ENCODE measurements at places on chromosomes 4 and X.

DNA sequence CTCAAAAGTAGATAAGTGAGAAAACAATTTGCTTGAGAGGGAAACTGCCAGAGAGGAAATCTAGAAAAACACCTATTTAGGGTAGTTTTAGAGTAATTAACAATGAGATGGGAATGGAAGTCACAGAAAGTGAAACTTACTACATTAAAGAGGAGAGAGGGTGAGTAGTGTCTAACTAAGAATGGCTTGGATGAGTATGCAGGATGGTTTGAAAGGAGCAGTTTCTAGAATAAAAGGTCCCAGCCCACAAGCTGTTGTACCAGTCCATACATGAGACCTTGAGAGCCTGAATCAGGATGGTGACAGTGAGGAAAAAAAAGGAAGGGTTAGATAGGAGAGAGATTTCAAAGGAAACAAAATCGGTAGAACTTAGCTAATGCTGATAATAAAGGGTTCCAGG is 1.3 kb downstream of the GAR1 start:
- no peak for DNase-seq

GRCh38 chrX:94065091-94065490 is 391.1 kb downstream of the FAM133A start:
- no peak for DNase-seq

GRCh38 chrX:67953658-67954057 is 409.8 kb downstream of the AR start:
- DNase-seq = no peak

DNA sequence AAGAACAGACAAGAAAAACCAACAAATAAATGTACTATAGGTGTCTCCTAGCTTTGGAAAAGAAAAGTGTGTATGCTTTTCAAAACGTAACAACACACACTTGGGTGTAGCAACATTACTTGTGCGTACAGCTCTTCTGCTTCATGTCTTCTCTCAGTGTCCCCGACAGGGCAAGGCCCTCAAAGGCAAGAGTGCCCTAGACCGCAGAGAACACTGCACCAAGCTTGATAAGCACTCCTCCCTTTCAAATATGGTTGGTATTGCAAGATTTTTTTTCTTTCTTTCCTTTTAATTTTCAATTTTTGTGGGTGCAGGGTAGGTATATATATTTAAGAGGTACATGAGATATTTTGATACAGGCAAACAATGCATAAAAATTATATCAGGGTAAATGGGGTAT is 106.8 kb downstream of the EIF4E start:
- DNase-seq = no peak

DNA sequence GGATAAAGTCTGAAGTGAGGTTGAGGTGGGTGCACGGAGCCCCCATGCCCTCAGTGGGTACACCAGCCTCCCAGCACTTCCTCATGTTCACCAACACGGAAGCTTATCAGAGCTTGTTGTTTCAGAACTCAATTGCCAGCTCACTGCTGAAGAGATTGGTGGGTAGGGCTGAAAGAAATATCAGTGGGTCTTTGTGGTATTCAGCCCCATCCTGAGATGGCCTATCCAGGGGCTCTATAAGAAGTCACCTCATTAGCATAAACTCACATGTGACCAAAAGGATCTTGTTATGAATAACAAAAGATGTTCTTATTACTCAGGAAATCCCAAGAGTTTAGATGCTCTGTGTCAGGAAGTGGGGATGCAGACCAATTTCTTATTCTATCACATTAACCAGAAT is 177.3 kb downstream of the ARHGAP10 start:
- no peak for DNase-seq

DNA sequence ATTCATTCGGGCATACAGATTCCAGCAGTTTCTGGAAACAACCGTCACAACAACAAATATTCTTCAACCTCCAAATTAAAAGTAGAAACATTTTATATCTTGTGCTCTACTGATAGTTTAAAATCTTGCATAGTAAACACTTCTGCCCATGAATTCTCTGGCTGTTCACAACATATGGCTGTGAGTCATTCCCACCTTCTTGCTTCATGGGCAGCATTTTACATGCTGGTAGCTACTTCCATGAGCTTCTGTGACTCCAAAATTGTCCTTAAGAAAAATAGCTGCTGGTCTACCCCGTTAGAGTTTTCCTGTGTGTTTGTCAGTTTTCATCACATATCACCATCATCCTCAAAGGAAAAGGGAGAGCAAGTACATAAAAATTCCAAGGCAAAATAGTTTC is 22.7 kb downstream of the PNPLA4 start:
- DNase-seq = no peak

DNA sequence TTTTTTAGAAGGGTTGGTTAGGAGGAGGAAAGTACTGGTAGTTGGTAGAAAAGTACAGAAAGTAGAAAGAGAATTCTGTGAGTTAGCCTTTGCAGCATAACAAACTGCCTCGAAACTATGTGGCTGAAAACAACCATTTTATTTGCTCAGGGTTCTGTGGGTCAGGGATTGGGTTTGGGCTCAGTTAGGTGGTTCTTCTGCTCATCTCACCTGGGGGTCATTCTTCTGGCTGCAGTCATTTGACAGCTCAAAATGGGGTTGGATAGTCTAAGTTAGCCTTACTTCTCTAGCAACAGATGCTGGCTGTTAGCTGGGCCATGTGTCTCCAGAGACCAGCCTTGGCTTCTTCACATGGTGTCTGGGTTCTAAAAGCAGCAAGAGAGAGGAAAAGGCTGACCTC is 119.4 kb downstream of the SMIM20 start:
- no peak for DNase-seq

DNA sequence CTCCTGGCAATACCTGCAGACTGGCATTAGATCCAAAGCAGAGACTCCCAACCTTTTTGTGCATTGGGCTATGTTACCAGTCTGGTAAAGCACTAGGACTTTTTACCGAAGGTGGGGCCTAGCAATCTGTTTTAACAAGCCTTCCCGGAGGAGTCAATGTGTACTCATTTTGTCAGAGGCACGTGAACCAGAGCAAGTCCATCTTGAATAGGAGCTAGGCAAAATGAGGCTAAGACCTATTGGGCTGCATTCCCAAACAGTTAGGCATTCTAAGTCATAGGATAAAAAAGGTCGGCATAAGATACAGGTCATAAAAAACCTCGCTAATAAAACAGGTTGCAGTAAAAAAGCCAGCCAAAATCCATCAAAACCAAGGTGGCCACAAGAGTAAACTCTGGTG is 22.3 kb downstream of the ADGRA3 start:
- no peak for DNase-seq

DNA sequence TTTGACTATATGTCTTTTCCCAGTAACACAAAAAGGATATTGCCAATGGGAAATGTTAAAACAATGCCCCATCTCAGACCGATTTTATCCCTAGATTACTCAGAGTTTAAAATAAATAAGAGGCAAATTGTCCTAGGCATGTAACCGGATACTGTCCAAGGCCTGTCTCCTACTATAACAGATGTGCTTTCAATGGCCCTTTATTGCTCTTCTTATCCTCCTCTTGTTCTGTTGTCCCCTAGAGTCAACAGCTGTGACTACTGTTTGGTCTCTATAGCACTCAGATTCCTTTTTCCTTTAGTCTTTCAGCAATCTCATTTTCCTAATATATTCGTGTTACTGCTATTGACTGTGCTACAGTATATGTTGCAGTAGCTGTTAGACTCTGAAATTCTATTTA is 66.8 kb upstream of the PLS3 start:
- peak; percentile 57 for DNase-seq

DNA sequence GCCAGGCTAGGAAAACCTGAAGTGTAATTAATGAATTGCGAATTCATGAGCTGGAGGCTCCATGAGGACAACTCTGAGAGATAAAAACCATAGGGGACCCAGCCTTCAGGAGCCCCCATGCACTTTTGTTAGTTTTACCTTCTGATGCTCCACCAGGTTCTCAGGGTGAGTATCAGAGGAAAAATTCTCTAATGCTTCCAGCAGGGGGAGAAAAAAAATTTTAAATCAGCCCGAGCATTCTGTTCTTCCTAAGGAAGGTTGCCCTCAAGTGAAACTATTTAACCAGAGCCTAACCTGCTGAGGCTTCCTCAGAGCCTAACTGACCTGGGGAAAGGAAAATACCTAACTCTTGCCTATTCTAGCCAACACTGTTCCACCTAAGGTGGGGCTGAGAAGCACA is 552.6 kb downstream of the PPARGC1A start:
- DNase-seq = no peak

DNA sequence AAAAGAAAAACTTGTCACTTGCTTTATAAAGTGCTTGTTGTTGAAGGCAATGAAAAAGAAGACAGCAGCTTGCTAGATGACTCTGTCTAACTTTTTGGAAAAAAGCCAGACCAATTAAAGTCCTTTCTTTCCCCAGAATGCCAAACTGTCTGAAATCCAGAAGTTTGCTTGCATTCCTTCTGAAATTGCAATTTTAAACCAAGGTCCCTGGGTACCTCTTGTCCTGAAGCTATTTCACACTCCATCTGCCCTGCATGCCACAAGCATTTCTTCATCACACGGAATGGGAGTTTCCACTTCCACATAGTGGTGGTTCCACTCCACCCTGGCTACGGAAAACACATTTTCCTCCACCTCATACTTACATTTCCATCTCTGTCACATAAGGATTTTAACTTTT is 101.0 kb downstream of the PAPSS1 start:
- no peak for DNase-seq

DNA sequence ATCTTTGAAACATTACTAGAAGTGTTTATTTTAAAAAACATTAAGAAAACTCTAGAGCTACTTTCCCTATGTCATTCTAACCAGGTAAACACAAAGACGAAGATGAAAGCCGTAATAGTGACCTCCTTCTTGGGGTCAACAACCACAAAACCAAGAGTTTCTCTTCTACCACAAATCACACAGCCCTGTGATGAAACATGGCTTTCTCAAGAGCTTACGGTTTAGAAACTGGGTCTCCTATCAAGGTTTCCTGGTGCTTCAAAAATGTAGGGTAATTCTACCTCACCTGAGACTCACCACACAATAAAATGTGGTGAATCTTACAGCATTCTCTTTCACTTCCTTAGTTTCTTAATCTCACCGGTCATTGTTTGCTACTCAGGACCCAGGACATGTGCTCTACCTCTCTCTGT is 50.9 kb downstream of the CORIN start:
- no peak for DNase-seq

GRCh38 chr4:10656988-10657387 is 27.6 kb downstream of the CLNK start:
- DNase-seq = no peak

DNA sequence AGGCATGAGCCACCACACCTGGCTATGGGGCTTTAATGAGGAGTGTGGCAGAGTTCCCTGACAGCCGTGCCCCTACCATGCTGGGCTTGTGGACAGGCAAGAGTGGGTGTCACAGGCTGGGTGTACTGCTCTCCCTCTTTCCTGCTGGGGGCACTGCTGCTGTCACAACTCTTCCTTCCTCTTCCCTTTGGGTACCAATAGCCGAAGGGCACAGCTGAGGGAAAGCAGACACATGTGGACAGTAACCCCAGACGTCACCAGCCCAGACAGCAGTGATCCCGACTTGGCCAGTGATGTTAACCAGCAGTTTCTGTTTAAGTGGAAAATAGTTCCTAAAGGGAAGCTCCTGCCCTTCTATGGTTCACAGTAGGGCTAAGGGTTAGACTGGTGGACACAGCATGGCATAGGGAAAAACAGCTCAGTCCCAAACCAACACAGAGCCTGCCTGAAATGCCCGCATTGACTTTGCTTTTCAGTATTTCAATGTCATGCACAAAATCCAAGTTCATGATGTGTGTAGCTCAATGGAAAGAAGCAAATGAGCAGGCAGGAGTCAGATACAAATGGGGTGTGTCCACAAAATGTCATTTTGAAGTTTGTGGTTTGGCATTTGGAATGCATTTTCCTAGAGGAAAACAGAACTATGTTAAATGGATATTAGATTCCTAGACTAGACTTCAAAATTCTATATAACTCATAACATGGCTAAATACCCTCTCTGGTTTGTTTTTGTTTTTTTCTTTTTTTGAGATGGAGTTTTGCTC is 24.9 kb upstream of the DDX3X start:
- DNase-seq = no peak

DNA sequence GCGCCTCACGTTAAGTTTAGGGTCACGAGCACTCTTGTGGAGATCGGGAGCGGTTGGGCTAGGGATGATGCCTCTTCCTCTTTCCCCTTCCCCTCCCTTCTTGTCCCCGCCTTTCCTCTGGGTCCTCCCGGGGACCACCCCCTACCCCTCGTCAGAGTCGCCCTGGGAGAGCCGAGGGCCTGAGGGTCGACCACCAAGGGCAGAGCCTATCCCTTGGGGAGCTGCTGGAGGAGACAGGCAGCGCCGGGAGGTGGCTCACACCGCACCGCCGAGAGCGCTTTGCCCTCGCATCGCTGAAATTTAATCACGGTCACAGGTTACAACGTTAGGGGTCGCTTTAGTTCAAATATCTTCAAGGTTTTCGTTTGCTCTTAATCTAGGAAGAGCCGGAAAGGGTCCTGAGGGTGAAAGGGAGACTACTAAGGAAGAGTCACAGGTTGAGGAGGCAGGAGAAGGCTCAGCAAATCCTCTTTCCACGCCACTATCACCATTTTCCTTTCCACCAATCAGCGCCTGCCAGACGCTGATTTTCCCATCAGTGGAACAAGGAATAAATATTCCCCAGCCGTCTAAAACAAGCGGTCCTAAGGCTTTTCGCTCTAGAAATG is 528 bp upstream of the SNCA start:
- no peak for DNase-seq

- no peak for DNase-seq
Measured at GRCh38 chr4:89438102-89438831, 130.7 kb upstream of the GPRIN3 start.

- no peak for DNase-seq
Measured at GRCh38 chrX:152915541-152916241, 17.8 kb downstream of the ZNF185 start.

DNA sequence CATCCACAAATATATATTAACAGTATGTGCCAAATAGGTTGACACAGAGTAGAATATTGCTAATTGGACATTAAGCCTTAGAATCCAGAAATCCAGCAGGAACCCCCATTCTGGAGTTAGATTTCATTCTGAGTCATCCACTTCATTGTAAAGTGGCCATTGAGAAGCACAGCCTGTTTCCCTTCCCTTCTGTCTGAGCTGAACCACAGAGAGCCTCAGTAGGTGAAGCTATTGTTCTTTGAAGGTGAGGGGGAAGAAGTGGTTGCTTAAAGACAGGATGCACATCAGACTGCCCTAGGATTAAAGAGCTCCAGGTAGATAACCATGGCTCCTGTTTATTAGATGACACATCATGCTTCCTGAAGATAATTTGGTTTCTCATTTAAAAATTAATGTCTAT is 30.6 kb upstream of the MCF2 start:
- DNase-seq = peak; percentile 85

DNA sequence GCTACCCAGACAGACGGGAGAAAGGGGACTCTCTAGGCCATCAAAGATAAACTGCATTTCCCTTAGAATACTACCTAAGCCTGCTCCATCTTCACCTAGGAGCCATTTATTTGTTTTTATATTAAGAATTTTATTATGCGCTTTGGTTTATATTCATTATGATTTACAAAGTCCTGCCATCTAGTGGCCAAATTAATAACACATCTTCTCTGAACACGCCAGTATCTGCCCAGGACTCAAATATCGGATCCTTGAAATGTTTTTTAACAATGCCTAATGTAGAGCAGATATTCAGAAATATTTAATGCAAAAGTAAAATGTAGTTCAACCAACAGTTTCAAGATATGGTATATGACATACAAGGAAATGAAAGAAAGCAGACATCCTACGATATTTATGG is 20.8 kb upstream of the PRPS2 start:
- no peak for DNase-seq

Measured in NCI-H2029 (cell line).